ENCODE measurements at places on chromosomes 5 and 9.

- no peak for DNase-seq
Measured at GRCh38 chr5:66718374-66719002, 122.3 kb downstream of the MAST4 start.

- no peak for DNase-seq
Measured at GRCh38 chr5:172052450-172053236, 46.2 kb upstream of the FBXW11 start.

DNA sequence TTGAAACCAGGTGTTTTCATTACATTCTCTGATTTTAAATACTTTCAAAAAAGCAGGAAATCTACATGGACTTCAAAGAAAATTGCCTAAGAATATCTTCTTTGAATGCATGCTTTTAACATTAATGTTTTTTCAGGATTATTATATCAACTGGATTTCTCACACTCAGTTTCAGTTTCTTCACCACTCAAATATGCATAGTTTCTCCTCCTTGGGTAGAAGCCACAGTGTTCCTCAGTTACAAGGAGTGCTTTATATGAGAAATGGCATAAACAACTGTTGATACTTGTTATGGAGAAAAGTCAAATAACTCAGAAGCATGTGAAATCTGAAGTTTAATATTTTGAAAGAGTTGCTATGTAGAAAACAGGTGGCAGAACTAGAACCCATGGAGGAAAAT is 196.9 kb downstream of the DMRTA1 start:
- no peak for DNase-seq

GRCh38 chr5:175305251-175305650 is 138.7 kb downstream of the DRD1 start:
- no peak for DNase-seq

GRCh38 chr5:107361945-107362344 is 308.8 kb downstream of the EFNA5 start:
- DNase-seq, result no peak

All from cortex of kidney (tissue), 1 donor.